ENCODE measurements at places on chromosomes 16 and 17. TPM values are rescaled to one million over a fixed set of nuclear protein-coding genes. Genes with fewer than 3 reads are reported as not detected.

The CHD9NB gene
- 1.1 TPM for total RNA-seq

The EME1 gene
- 0.13 TPM for total RNA-seq

The SNAI3 gene
- total RNA-seq: 0.43 TPM

DNA sequence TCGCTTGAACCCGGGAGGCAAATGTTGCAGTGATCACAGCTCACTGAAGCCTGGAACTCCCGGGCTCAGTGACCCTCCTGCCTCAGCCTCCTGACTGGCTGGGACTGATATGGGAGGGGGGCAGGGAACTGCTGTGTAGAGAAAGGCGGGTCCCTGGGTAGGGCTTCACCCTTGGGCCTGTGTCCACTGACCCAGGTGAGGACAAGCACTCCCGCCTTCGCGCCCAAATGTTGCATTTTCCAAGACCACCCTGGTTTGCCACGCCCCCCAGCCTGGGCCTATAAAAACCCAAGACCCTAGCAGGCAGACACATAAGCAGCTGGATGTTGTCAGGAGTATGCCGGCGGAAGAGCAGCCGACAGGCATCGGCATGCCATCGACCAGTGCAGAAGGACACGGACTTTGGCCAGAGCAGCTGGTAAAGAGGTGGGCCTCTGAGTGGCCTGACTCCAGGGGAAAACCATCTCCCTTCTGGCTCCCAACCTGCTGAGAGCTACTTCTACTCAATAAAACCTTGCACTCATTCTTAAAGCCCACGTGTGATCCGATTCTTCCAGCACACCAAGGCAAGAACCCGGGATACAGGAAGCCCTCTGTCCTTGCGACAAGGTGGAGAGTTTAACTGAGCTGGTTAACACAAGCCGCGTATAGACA, 19.1 kb downstream of the SMYD4 start:
- peak; percentile 81 for DNase-seq

The CBFA2T3 gene
- total RNA-seq: 11.0 TPM

The ABR gene
- total RNA-seq: 13.4 TPM

DNA sequence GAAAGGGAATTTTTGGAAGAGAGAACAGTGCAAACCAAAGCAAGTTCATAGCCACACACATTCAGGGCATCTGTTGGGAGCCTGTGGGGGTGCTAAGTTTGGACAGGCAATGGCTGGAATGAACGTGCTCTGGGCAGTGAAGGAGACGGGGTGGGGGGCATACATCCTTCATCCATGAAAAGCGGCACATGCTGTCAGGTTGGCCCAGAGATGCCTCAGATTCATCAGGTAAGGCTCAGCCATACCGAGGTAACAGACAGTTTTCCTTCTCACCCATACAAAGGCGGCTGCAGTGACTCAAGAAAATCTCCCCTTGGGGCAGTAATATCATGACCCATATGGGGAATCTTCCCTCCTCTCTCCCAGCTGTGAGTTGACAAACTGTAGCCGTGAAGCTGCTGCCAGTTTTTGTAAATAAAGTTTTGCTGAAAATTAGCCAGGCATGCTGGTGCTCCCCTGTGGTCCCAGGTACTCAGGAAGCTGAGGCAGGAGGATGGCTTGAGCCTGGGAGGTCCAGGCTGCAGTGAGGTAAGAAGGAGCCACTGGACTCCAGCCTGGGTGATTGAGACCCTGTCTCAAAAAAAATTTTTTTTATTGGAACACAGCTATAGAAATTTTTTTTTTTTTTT, 9.2 kb upstream of the UBALD2 start:
- DNase-seq: no peak

DNA sequence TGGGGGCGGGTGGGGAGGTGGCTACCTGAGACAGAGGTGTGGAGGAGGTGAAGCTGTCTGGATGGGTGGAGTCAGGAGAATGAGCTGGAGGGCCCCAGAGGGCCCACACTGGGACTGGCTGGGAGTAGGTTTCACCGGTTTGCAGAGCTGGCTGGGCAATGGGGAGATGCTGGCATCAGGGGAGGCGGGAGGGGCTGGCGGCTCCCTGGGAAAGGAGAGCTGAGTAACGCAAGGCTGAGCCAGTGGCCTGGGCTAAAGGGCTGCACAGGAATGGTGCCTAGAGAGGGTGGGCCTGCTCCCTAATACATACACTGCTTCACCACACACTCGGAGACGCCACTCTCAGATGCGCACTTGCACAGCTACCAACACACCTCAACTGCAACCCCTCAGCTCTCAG, 12.4 kb downstream of the P3H4 start:
- DNase-seq: no peak

DNA sequence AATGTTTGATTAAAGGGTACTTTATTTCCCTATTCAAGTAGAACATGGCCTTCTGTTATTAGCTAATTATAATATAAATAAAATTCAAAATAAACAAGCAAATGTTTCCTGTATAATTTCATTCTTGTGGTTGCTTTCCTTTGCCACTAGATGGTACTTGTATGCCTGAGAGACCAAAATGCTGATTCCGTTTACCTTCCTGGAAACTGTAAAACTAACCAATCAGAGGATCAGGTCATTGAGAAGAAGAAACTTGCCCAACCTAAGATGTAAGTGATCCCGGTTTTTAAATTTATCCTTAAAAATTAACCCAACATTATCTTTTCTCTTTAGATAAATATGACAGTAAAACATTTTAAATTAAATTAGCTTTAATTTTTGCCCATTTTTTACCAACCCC, 8.1 kb upstream of the ABCA5 start:
- no peak for DNase-seq

The ABCA5 gene
- total RNA-seq: 48.7 TPM

DNA sequence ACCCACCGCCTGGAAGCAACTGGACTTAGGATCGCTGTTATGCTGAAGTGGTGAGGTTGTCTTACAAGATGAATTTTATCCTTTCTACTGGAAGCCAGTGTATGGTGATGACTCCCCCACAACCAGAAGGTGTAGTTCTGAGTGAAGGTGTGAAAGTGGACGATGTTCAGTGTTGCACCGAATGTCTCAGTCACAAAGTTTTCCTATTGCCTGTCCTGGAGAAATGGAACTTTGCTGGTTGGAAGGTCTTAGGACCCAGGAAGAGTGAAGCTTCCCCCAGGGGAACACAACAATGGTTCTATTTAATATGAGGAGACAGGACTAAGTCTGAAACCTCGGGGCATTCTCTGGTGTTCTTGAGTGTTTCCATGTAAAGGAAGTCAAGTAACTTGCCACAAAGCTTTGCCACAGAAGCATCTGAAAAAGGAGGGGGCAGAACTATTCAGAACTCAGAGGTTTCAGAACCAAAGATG, 44.2 kb downstream of the USP22 start:
- DNase-seq: no peak

DNA sequence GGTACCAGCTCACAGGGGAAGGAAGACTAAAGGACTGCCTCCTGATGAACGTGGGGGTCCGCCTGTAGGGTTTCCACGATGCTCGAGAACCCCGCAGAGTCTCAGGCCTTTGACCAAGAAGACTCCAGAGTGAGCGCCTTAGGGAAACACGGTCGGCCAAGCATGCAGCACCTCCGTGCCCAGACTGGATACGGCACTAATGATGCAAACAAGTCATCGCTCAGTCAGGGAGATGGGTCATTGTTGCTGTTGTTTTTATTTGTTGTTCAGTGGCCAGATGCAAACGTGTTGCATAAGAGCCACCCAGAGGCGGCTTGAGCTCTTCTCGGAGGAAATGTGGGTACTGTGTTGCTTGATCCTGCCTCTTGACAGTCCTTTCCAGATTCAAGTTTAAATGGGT, 19.3 kb upstream of the RBFOX3 start:
- peak; percentile 16 for DNase-seq

The ABCA9 gene
- total RNA-seq: 8.9 TPM

The ASPA gene
- total RNA-seq: 5.1 TPM

GRCh38 chr16:1363501-1364041, 11.8 kb downstream of the GNPTG start:
- DNase-seq: no peak

GRCh38 chr17:5097101-5097834, 14.4 kb downstream of the ZNF232 start:
- peak; percentile 51 for DNase-seq

GRCh38 chr17:81402530-81402941, 7.3 kb downstream of the BAHCC1 start:
- DNase-seq: no peak

The ZP2 gene
- total RNA-seq: not detected

The INCA1 gene
- total RNA-seq: 0.88 TPM

- no peak for DNase-seq
These were observed 23.3 kb upstream of the CCL1 start for GRCh38 chr17:34386343-34386696.

DNA sequence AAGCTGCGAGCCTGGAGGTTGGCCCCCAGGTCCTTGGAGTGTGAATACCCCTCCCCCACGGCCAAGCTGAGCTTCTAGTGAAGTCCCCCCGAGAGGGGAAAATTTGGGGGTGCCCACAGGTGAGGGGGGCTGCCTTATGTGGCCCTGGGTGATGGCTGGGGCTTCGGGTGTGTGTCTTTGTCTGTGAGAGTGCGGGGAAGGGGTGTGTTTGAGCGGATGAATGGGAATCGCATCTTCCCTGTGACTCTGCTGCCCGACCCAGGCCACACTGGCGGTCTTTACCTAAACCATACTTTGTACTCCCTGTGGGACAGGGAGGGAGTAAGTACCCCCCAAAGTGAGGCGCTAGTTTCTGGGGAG, 1.3 kb downstream of the SBK1 start:
- DNase-seq: no peak

DNA sequence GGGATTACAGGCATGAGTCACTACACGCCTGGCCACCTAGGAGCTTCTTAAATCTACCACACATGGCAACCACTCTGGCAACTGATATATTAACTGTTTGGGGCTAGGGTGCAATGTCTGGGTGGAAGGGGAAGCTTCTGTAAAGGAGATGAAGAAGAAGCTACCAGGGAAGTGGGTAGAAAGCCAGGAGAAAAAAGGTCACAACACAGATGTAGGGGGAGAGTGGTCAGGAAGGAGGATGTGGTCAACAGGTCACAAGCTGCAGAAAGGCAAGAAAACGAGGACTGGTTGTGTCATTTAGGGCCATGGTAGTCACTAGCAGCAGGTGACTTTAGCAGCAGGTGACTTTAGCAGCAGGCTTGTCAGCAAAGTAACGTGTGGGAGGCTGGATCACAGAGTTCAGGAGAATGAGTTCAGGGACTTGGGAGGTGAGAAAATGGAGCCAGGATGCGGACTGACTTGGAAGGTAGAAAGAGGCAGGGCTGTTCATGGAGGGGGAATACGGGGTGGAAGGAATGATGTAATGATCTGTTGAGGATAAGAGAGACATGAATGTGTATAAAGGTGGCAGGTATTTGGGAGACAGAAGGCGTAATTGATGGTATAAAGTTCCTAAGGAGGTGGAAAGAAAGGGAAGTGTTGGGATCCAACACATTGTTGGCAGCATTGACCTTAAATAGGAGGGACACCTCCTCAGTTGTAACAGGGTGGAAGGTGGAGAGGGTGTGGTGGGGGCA, 16.3 kb upstream of the WFIKKN2 start:
- DNase-seq: no peak

- DNase-seq: no peak
These were observed 9.0 kb upstream of the C16orf95 start for GRCh38 chr16:87326151-87326571.
